Caki2 (cell line): ENCODE measurements at places on chromosomes 11 and 22. TPM values are rescaled to one million over a fixed set of nuclear protein-coding genes. Genes with fewer than 3 reads are reported as not detected.

The PLAAT5 gene
- 0.87 and 2.3 TPM in 2 replicates for total RNA-seq

The PLAAT2 gene
- total RNA-seq, result 3.4 TPM in 1 of 2 replicates, not detected in the other

The LINC01488 gene
- not detected in 2 replicates for total RNA-seq

The SAA2 gene
- total RNA-seq, result not detected in 2 replicates

The RGL4 gene
- not detected in 2 replicates for total RNA-seq

The PRPF19 gene
- 51.1 and 79.3 TPM in 2 replicates for total RNA-seq

The ANO5 gene
- total RNA-seq, result 0.84 and 1.8 TPM in 2 replicates

The TSPO gene
- total RNA-seq, result 757 and 778 TPM in 2 replicates

The RBFOX2 gene
- 40.4 and 61.5 TPM in 2 replicates for total RNA-seq

The MMP27 gene
- not detected in 2 replicates for total RNA-seq

The FOLR1 gene
- 7.3 and 8.4 TPM in 2 replicates for total RNA-seq

The OR8D1 gene
- not detected in 2 replicates for total RNA-seq

The KCNJ1 gene
- 0.10 TPM in 1 of 2 replicates, not detected in the other for total RNA-seq

The OR10A2 gene
- total RNA-seq, result not detected in 2 replicates

The DRD4 gene
- total RNA-seq, result not detected in 2 replicates

The MRGPRX4 gene
- not detected in 2 replicates for total RNA-seq

The ARL2 gene
- 118 and 140 TPM in 2 replicates for total RNA-seq

The RIC3 gene
- not detected in 2 replicates for total RNA-seq

The LYVE1 gene
- total RNA-seq, result not detected in 2 replicates

The MRGPRG gene
- not detected in 2 replicates for total RNA-seq

The ABTB2 gene
- 6.0 and 6.3 TPM in 2 replicates for total RNA-seq

The CALCA gene
- not detected in 2 replicates for total RNA-seq

The TTLL1 gene
- total RNA-seq, result 7.2 and 13.0 TPM in 2 replicates

The LRRC51 gene
- total RNA-seq, result 9.4 and 14.9 TPM in 2 replicates

The FAM83F gene
- not detected in 2 replicates for total RNA-seq

The FAM76B gene
- 8.9 and 12.5 TPM in 2 replicates for total RNA-seq

The ZNF74 gene
- 14.0 and 16.8 TPM in 2 replicates for total RNA-seq
